ENCODE measurements at places on chromosomes 4 and X. TPM values are rescaled to one million over a fixed set of nuclear protein-coding genes. Genes with fewer than 3 reads are reported as not detected.

- DNase-seq, result no peak
Observed at GRCh38 chrX:83845397-83845796, 15.5 kb upstream of the CYLC1 start.

- DNase-seq, result no peak
Observed at GRCh38 chrX:27583976-27584375, 6.2 kb upstream of the DCAF8L2 start.

- no peak for DNase-seq
Observed at GRCh38 chrX:39677978-39678791, 419.6 kb downstream of the BCOR start.

DNA sequence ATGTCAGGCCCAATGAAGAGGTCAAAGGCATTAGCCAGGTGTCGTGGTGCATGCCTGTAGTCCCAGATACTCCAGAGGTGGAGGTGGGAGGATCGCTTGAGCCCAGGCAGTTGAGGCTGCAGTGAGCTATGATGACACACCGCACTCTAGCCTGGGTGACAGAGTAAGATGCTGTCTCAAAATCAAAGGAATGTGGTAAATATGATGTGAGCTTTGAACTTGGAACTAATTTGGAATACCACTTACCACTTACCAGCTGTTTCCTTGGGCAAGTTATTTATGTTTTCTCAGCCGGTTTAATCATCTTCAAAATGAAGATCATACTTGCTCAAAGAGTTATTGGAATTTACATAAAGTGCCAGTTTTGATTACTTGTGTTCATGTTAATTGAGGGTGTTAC, 23.8 kb upstream of the SEPSECS start:
- no peak for DNase-seq

DNA sequence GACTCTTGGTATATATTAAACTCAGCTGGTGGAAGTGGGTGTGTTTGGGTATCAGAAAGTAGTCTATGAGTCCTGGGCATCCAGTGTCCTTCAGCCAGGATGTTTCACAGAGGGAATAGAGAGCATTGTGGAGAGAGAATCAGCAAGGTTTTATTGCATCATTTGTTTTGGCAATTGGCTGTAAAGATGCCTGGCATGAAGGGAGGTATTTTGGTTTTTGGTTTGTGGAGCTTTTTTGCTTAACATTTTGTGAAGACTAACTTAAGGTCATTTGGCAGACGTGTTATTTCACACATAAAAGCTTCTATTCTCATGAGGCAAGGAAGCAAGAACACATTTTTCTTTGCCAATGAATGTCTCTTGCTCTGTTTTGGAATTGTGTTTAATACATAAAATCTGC, 71.1 kb downstream of the DCLK2 start:
- no peak for DNase-seq

ARMCX2 gene
- total RNA-seq, result 40.1 TPM

DNA sequence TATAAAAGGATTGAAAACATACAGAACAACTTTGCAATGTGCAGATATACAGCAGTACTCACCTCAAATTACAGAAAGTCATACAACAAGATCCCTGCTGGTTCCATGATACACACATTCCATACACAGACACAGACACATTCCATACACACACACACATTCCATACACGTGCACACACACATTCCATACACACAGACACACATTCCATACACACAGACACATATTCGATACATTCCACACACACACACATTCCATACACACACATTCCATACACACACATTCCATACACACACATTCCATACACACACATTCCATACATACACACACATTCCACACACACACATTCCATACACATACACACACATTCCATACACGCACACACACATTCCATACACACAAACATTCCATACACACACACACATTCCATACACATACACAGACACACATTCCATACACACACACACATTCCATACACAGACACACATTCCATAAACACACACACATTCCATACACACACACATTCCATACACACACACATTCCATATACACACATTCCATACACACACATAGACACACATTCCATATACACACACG, 13.7 kb downstream of the LINC00632 start:
- DNase-seq, result no peak

DNA sequence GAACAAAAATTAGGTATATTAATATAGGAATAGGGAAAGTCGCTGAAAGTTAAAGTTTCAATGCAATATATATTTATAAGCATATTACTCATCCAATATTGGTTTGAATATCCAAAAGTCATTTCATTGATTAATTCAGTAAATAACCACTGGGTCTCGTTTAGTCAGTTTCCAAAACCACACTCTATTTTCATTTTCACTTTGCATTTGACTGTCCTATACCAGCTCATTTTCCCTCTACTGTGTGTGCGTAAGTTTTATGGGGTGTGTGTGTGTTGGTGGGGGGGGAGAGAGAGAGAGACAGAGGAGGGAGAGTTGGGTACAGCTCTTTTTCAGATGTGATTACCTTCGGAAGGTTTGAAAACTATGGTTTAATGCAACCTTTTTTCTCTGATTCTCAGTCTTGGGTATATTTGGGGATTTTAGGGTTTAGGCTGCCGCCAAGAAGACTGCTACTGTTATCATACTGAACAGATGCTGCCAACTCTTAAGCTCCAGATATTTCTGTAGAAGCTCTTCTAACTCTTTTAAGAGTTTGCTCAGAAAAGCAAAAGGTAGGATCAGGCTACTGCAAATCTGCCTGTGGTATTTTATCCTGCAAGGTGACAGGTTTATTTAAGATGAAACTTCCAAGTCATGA, 1427.4 kb downstream of the PCDH7 start:
- DNase-seq, result no peak

FRG2 gene
- total RNA-seq, result not detected

DNA sequence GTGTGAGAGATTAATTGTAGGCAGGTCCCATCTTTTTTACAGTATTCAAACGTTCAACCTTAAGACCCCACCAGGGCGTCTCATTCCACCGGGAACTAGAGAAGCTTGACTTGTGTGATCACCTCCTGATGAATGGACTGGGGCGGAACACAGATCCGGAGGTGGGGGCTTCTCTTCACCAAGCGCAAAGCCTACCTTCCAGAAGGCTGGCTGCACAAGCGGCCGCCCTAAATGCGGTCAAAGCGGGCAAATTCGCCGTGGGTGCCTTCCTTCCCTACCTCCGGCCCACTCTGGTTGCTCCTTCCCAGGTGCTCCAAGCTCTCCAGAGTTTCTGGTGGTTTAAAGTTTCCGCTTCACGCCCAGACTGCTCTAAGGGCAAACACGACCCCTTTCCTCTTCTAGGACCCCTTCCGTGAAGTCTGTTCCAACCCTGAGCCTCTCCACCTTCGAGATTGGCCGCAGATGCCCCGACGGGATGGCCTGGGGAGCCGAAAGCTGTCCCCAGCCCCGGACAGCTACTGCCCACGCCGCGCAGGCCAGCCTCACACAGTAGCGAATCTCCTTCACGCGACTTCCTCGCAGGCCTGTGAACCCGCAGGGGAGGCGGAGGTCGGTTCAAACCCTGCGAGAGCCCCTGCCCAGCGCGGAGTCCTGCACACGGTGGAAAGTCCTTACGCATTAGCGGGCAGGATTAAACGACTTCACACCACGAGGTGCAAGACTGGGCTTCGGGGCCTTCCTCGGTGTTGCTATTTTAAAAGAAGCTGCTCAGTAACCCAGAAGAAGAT, 1.6 kb upstream of the WWC2 start:
- DNase-seq, result peak; percentile 40

- DNase-seq, result peak; percentile 83
Observed at GRCh38 chr4:6783111-6783981, 819 bp downstream of the KIAA0232 start.

- DNase-seq, result no peak
Observed at GRCh38 chr4:93403571-93403970, 425.0 kb upstream of the ATOH1 start.

DNA sequence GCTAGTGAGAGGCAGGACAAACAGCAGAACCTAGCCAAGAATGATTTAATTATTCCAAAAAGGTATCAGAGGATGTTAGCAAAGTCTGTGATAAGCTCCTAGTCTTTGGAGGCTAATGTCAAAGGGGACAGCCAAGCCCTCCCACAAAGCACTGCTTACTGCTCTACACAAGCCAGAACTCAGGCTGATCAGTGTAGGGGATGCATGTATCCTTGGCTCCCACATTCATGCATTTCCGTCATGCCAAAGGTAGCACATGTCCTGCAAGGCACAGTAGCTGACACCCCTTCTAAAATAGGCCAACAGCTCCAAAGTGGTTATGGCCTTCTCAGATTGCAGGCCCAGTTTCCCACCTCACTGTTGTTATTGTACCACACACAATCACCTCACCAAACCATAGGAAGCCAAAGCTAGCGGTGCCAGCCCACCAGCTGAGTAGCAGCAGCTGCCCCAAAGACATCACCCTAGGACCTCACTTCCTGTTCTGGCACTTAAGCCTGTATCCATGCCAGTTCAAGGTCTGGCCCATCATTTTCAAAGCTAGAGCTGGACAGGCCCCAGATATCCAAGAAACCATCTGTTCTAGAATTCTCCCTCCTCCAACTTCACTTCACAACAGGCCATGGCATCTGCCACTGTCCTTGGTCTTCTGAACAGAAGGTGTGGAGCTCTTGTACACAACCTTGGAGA, 40.9 kb downstream of the TSPAN5 start:
- DNase-seq, result no peak

- DNase-seq, result no peak
Observed at GRCh38 chr4:142823796-142824195, 22.3 kb downstream of the INPP4B start.

DNA sequence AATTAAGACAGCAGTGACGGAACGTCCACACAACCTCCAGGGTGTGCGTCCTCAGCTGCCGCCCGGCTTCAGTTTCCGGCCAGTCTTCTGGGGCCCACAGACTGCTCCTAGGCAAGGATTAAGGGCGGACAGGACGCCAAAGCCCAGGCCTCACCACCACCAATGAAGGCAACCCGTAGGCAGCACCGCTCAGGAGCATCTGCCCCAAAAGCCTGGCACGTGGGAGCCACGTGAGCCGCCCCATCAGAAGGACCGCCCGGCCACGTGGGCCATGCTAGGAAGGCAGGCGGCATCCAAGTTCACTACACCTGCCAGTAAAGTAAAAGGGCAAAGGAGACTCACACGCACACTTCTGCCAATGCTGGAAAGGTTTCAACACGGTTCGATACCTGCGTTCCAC, 14.3 kb downstream of the FAM53A start:
- no peak for DNase-seq

- peak; percentile 64 for DNase-seq
Observed at GRCh38 chrX:33211356-33212260, at the start of gene DMD. Gene DMD, minus strand, starts transcription at chrX:33211549. Its CDS starts 237 bp downstream, at chrX:33211312.

DNA sequence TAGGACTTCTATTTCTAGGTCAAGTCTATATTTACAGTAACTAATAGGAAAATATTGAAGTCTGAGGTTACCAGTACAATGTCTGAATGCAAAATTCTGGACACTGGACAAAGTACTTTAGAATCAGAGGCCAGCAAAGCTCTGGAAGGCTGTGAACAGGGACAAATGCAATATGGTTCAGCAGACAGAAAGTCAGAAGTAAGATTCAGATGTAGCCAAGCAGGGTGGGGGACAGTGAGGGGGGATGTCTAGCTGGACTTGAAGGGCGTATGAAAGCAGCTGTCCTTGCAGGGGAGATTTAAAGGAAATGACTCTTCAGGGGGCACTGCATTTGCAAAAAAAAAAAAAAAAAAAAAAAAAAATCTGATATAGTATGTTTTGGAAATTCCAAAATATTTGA, 2.9 kb downstream of the SORBS2 start:
- DNase-seq, result no peak

GRCh38 chr4:152991398-152991797, 55.3 kb downstream of the FHDC1 start:
- DNase-seq, result no peak
